ENCODE measurements at places on chromosomes 12 and 14. TPM values are rescaled to one million over a fixed set of nuclear protein-coding genes. Genes with fewer than 3 reads are reported as not detected.

DNA sequence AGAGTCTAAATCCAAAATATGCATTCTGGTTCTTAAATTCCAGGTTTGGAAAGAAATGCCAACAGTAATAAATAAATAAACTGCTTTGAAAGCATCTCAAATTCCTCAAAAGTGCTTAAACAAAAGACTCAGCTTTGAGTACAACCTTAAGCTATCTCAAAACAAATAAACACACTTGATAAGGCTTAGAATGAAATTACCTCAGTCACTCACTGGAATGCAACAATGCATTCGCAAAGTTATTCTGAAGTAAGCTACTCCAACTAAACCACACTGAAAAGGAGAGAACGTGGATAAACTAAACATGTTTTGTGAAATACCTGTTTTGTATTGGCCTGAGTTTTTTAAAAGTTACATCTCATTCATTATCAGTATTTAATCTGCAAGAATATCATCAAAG, 1.2 kb downstream of the SPTSSA start:
- DNase-seq, result no peak

Gene TRPV4
- 21.7 TPM for polyA plus RNA-seq

Gene MYH6
- 0.17 TPM for polyA plus RNA-seq

GRCh38 chr14:100788942-100789341, 37.0 kb upstream of the MEG3 start:
- no peak for DNase-seq

Gene ANKRD52
- polyA plus RNA-seq, result 40.5 TPM

DNA sequence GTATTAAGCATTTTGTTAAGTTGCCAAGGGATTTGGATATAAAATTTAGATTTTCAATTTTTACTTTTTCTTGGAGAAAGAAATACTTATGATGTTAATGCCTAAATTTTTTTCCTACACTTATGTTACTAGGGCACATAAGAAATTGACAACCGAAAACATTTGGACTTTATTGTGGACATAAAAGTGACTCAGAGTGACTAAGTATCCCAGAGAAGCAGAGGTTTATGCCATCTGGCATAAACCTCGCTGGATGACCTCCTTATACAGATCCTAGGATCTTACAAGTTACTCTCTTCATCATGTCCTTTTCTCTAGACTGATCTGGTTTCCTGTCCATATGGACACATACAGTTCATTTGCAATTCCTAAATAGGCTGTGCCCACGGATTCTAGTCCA, 89.8 kb downstream of the RERG start:
- no peak for DNase-seq

DNA sequence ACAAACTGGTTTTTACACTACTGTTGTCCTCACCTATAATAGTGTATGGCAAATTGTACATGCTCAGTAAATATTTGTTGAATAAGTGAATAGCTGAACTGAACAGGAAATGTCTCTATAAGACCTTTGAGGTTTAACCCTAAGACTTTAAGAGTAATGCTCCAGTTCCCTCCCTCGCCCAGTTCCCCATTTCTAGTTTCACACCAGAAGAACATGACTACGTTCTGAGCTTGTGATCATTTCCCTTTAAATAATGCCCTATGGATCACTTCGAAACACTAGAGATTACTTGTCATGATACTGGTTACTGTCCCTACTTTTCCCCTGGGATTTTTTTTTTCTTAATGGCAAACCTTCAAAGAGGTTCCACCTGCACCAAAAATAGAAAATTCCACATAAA, 69.3 kb downstream of the PRKD1 start:
- no peak for DNase-seq

Gene CLEC2D
- polyA plus RNA-seq, result 21.4 TPM
